ENCODE measurements at places on chromosomes 6 and 20.

- DNase-seq = no peak
Measured at GRCh38 chr6:4662886-4663285, 113.3 kb upstream of the CDYL start.

- DNase-seq = no peak
Measured at GRCh38 chr6:44740566-44741120, 353.1 kb downstream of the CDC5L start.

- peak; percentile 65 for DNase-seq
Measured at GRCh38 chr6:14542670-14543366, 425.2 kb downstream of the CD83 start.

DNA sequence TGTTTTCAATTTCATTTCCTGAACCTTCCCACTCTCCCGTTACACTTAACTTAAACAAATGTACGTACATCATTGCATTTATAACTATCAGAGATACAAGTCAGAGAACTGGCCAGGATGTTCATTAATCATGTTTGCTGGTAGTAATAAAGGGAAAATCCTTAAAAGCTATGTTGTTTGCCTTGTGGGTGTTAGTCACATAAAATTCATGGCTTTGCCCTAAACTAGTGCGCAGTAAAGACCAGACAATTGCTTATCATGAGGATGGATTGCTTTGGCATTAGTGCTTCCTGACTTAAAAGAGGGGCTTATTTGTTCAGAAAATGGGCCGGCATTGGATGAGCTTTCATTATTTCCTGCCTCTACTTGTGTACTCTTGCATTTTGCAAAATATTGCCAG, 1037.3 kb upstream of the FLRT3 start:
- no peak for DNase-seq
